ENCODE measurements at places on chromosomes 11 and 22.

DNA sequence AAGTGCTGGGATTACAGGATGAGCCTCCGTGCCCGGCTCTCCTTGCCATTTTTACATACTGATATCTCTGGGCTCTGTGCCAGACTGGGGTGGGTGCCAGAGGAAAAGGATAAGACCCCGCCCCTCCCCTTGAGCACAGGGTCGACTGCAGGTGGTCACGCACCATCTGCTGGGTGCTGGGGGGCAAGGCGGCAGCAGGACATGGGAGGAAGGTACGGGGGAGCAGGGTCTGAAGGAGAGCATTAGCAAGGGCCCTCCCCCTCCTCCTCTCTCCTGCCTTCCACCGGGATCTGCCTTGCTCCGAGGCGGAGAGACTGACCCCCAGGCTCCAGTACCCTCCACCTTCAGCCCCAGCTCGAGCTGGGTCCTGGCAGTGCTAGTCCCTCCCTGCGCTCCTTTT is 9.7 kb upstream of the PGA3 start:
- no peak for DNase-seq

DNA sequence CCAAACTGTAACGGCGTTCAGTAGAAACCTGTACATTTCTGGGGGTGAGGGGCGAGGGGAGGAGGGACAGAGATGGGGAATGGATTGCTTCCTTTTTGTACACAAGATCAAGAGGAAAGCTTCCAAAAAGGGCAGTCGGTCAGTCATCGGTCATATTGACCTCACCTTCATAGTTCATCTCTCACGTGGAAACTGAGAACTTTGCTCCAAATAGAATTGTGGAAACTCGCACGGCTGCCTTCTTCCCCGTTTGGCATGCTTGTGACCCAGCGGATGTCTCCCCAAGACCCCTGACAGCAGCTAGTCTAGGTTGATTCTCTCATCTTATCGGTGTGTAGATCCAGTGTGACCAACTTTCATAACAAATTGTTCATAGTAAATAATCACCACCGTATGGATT is 47.6 kb downstream of the KCNC1 start:
- DNase-seq: no peak

GRCh38 chr11:121372671-121373429 is 79.3 kb upstream of the SORL1 start:
- no peak for DNase-seq

DNA sequence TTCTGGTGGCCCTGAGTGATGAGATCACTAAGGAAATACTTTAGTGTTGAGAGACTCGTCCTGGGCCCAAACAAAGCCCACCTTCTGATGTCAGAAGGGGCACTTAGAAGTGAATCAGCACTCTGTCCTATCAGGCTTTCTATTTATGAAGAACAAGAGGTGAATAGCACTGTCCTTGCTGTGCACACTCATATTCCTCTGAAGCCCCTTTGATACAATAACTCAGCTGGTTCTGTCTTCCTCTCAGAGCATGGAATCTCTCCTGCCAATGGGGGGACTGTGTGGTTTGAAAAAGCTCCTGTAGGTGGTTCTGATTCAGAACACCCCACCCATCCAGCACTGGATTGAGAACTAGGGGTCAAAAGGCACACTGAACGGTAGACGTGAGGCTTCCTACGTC is 348.1 kb downstream of the ETS1 start:
- no peak for DNase-seq

GRCh38 chr11:33575311-33575710 is 125.3 kb downstream of the C11orf91 start:
- DNase-seq: no peak

DNA sequence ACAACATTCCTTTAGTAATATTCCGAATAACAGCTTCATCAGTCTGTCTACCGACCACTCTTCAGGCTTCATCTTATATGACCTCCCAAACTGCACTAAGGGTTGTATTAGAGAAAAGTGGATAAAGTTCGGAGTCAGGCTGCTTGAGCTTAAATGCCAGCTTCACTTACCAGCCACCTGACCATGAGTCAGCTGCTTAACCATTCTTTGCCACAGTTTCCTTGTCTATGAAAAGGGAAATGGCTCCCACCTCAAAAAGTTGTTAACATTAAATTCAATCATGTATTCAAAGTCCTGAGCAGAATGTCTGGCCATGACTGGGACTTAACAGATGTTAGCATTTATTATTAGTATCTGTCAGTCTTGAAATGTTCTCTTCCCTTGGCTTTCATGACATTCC is 20.9 kb downstream of the LIMK2 start:
- no peak for DNase-seq

GRCh38 chr22:18085188-18085587 is 7.4 kb downstream of the PEX26 start:
- DNase-seq: no peak

DNA sequence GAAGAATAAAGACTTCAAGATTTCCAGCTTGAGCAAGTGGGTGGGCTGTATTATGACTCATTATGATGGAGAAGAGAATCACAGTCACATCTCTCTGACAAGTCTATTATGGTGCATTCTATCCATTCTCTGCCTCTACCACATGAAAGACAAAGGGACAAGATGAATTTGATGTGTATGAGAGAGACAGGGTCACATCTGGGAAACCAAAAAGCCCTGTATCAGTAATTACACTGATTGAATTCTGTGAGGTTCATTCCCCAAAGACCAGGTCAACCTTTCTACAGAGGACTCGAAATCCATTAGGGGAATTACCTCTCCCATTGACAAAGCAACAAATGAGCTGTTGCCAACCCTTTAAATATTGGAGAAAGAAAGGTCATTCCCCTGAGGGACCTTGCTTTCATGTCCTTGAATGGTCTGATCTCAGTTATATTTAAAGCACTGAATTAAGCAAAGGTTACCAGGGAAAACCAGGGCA is 109.6 kb downstream of the USP35 start:
- no peak for DNase-seq

DNA sequence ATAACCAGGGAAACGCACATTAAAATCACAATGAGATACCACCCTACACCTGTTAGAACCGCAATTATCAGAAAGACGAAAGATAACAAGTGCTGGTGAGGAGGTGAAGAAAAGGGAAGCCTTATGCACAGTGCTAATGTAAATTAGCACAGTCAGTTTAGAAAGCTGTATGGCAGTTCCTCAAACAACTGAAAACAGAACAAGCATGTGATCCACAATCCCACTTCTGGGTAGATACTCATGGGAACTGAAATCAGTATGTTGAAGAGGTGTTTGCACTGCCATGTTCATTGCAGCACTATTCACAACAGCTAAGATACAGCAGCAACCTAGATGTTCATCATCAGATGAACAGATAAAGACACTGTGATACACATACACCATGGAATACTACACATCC is 75.0 kb upstream of the CCND1 start:
- DNase-seq: no peak

DNA sequence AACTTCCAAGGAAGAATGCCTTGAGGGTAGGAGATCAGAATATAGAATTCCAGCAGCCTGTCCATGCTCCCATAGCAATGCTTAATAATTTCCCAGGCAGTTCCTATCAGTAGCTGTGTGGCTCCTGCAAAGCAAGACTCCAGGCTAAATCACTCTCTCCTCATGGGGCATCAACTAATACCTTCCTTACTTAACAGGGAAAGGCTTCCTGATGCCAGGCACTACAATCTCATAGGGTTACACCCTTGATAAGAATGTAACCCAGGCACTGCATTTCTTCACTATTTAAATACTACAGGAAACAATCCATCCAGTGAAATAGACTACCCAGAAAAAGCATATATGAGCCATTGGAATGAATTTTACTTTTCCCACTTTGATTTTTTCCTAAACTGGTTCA is 615.0 kb upstream of the ARHGAP42 start:
- DNase-seq: no peak

- no peak for DNase-seq
Observed at GRCh38 chr11:110134110-110134509, 40.9 kb downstream of the ZC3H12C start.

DNA sequence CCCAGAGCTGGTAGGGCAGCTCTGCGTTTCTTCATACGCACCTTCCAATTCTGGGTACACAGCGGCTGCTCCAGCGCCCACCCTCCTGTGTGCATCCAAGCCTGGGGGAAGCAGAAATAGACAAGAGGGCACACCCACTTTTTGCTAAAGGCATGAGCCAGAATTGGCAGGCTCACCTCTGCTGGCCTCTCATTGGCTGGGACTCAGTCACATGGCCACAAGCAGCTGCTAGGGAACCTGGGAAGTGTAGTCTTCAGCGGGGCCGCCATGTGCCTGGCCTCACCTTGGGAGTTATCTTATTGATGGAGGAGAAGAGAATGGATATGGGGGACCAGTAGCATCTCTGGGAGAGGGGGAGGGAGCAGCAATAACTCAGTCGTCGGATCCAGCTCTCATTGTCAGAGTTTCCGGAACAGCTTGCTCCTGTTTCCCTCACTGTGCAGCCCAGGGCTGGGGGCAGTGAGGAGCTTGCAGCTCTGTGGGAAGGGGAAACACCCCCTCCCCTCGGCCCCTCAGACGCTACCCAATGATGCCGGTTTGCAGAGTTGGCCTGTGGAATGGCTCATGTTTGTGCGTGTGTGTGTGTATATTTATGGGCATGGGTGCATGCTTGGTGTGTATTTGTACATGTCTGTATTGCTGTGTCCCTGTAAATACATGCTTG is 11.8 kb upstream of the MIEF1 start:
- DNase-seq: peak; percentile 80

DNA sequence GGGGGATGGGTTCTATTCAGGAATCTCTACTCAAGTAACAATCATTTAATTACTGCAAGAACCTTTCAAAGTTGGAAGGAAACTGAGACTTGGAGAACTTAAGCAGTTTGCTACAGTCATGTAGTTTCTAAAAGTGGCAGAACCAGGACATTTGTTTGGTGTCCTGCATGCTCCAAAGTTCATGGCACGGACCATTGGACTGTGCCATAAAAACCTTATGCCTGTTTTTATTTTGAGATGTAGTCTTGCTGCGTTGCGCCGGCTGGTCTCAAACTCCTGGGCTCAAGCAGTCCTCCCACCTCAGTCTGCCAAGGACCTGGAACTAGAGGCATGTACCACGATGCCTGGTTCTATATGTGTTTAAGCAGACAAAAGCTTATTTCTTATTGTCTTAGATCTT is 18.6 kb upstream of the AIFM3 start:
- no peak for DNase-seq

DNA sequence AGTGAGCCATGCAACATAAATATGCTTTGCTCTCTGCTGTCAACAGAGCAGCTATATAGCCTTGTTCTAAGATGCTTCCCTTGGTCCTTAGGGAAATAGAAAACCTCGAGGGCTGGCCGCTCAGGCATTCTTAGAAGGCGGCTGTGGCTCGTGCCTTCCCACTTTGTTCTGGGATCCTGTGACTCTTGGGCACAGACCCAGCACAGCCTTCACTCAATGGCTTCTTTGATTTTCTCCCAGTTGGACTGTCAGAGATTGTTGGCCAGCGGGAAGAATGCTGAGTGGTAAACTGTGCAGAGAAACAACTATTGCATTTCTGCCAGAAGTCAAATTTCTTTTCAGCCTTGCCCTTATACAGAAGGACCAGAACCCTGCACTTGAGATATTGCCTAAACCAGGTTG is 9.5 kb upstream of the MICAL2 start:
- DNase-seq: peak; percentile 60

DNA sequence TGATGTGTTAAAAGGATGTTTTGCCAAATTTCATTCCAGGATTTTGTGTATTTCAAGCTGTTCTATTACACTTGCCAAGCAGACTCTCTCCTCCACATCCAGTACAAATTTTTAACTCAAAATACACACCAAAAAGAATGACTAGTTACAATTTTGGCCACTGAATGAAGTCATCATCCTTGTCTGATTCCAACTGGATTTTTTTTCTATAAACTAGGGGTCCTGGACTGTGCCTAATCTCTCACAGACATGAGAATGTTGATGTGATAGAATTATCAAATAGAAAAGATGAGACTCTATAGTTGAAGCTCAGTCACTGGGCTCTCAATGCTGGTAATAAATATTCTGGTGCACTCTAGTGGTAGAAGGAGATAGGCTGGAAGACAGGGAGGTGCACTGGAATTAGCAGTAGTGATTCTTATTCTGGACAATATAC is 85.8 kb downstream of the FANCF start:
- no peak for DNase-seq

- DNase-seq: no peak
Observed at GRCh38 chr11:10204021-10204420, 90.0 kb downstream of the SBF2 start.

- no peak for DNase-seq
Observed at GRCh38 chr11:37504921-37505320, 906.9 kb upstream of the RAG2 start.

DNA sequence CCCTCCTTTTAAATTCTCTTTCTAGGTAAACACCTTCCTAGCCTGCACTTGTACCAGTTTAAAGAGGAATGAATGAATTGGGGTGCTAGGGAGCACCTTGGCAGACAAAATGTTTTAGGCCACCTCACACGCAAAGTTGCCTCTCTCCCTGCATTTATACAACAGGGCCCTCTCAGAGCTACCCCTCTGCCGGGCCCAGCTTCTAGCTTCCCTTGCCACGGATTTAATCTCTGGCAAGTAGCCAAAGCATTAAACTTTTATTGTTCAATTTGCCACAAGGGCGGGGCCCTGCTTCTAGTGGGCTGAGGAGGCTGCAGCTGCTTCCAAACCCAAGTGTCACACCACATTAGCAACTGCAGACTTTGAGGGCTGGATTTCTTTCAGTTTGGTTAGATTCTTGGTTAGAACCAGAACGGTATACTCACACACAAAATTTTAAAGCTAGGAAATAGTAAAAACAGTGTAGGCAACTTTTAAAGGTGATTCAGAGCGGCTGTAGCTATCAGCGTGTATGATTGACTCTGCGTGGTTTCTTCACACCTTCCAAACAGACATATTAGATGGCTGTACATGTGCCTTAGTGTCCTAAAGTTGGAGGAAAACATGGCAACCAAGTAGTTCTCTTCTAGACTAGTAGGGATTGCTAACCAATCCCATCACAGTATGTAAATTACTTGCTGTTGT is 6.5 kb downstream of the KREMEN1 start:
- no peak for DNase-seq

DNA sequence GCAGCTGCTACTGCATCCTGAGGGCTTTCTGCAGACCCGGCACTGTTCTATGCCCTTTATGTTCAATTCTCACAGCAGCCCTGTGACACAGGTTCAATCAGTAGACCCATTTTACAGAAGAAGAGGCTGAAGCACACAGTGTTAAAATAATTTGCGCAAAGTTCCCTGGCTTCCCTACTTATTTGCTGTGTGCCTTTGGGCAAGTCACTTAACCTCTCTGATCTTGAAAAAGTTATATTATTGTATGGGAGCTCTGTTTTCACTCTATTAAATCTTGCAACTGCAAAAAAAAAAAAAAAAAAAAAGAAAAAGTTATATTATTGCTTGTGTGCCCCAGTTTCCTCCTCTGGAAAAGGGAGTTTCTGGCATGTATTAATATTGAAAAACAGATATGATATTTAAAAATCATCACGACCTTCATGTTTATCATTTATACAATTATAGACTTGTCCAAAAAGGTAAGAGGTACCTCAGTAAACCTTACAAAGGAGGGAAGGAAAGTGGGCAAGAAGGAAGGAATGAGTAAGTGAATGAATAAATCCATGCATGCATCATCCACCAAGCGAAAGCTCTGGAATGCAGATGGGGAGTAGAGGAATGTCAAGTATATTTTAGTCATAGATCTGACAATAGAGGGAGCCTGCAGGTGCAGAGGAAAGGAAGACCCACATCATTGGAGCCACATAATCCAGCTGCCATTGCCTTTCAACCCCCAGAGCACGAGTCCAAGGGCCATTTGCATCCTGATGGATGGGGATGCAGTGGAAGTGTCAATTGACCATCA is 21.2 kb upstream of the ISX start:
- no peak for DNase-seq

GRCh38 chr11:126997641-126998040 is 2.9 kb downstream of the KIRREL3 start:
- DNase-seq: no peak
